T-cell (primary cell): ENCODE measurements at places on chromosomes 5 and 9.

GRCh38 chr5:1300581-1301083 lies 5.8 kb upstream of the TERT start:
- DNase-seq: no peak

- no peak for DNase-seq
These were observed 143.2 kb upstream of the DMRT1 start for GRCh38 chr9:698276-698675.

GRCh38 chr9:33125871-33126823 lies 41.0 kb downstream of the B4GALT1 start:
- no peak for DNase-seq

GRCh38 chr9:123816817-123817472 lies 113.0 kb downstream of the DENND1A start:
- no peak for DNase-seq

DNA sequence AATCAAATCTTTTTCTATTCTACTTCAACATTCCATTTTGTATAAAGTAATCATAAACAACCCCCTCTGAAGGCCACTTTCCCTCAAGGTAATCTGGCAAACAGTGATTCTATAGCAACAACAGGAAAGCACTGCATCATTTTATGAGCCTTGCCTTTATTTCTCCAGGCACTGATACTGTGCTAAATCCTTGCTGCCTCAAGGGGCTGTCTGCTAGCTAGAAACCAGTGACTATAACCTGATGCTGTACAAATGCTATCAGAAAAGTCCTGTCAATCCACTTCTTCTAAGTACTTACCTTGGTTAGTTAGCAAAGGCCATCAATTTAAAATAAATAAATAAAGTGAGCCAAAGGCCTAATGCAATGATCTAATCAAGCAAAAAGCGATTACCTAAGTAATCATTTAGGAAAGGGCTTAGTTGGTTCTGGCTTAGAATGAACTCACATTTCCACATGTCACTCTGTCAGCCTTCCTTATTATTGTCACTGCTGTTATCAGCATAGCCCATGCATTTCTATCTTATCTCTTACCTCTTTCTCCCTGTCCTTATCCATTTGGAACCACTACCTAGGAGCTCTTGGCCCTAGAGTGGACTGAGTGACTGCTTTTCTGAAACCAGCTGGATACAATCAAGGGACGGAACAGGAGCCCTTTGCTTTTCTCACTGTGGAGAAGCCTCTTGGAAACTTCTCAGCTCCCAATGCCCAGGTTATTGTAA lies 246.1 kb upstream of the MEF2C start:
- DNase-seq: no peak

DNA sequence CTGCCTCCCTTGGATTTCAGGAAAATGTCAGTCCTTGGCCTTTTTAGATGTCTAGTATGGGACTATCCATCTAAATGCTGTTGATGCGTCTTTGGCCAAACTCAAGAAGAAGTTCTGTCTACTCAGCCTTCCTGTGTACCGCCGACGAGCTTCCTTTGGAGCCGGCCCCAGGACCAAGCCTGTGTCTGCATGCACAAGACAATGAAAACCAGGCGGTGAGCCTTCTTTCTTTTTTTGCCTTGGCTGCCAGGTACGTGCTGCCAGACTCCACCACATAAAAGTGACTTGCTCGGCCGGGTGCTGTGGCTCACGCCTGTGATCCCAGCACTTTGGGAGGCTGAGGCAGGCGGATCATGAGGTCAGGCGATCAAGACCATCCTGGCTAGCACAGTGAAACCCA lies 6.0 kb upstream of the NEURL1B start:
- DNase-seq: no peak

DNA sequence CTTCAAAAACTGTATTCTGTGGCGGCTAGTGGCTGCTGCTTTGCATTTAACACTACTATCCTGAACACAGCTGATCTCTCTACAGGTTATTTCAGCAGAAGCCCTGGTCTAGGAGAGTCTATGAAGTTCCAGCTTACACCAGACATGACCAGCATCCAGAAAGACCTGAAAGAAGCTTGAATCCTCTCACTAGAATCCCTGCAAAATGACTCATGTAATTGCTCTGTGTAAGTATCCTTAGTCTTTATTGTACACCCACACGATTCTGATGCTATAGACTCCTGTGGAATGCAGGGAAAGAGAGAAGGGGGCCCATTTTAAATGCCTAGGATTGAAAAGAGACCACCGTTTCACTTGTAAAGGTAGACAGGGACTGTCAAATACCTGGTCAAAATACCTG lies 859 bp upstream of the GRIA1 start:
- no peak for DNase-seq

GRCh38 chr9:134707031-134707680 lies 65.6 kb downstream of the COL5A1 start:
- no peak for DNase-seq

DNA sequence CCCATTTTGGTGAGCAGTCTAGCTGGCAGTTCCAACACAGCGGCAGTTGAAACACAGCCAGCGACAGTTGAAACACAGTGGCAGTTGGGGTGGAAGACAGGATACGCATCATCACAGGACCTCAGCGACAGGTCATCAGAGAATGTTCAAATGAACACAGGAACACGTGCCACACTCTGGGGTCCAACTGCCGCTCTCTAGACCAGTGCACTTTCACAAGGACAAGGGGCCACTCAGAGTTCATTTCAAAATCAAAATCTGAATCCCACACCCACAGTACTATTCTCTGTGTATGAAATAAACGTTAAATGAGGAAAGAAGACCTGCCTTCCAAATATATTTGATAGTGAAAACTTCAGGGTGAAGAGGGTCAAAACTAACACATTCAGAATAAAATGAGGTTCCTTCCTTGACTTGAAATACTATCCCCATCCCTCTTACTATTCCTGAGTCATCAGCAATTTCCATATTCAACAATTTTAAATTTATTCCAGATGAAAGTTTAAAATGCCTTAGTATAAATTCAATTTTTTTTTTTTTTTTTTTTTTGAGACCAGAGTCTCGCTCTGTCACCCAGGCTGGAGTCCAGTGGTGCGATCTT lies 53.0 kb upstream of the SIMC1 start:
- DNase-seq: no peak

DNA sequence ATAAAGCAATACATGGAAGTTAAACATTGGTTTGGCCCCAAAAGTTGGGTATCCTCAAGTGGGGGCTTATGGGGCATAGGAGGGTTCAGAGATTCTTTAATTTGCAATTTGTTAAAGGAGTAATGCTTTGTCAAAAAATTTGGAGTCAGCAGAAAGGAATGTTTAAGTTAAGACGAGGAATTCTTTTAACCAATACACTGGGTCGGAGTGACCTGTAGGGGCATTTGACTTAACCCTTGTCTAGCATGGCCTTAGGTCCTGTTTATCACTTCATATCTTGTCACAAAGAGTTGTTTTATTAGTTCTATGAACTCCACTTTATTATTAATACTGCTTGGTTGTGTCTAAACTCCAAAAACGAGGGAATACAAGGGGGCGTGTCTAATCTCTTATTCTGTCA lies 656.1 kb upstream of the RORB start:
- no peak for DNase-seq

DNA sequence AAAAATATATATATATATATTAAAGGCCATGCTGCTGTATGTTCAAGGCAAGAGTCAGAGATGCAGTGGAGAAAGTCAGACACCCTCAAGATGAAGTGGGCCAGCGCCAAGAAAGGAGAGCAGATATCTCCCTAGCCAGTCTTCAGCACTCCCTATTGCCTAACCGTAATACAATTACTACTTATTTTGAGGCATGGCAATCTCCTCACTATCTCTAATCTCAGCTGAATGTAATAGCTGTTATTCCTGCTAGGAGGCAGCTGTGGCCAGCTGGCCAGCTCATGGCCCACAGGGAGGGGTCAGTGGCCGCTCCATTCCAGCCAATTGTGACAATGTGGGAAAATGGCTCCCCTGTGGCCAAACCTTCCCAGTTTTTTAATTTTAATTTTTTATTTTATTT lies 87.5 kb upstream of the FBXW11 start:
- no peak for DNase-seq

GRCh38 chr5:159294921-159295320 lies 31.8 kb downstream of the UBLCP1 start:
- no peak for DNase-seq

DNA sequence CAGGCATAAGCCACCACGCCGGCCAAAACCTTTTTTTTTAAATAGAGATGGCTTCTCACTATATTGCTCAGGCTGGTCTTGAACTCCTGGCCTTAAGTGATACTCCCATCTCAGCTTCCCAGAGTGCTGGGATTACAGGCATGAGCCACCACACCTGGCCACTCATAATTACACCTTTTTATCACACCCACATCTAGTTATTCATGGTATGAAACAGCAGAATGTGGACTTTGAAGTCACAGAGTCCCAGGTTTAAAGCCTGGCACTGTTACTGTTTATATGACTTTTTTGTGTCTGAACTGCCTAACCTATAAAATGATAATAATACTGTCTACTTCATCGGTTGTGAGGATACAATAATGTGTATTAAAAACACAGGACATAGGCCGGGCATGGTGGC lies 23.1 kb downstream of the ZNF346 start:
- no peak for DNase-seq

GRCh38 chr5:175290379-175290778 lies 153.6 kb downstream of the DRD1 start:
- no peak for DNase-seq

GRCh38 chr5:92962752-92963151 lies 618.3 kb downstream of the NR2F1-AS1 start:
- DNase-seq: no peak

DNA sequence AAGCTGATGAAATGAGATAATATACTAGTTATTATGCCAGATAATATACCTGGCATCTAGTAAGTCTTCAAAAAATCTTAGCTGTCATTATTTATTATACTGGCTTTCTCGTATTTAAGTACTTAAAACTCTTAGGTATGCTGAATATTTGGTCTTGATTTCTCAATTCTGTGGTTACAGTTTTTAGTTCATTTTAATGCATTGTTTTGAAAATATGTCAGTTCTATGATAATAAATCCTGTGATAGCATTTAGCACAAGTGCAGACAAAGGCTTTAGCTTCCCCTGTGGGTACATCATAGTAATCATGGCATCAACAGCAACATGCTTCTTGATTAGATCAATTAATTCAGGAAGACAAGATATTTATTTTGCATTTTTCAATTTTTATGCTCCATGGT lies 133.0 kb downstream of the SMC2 start:
- no peak for DNase-seq

DNA sequence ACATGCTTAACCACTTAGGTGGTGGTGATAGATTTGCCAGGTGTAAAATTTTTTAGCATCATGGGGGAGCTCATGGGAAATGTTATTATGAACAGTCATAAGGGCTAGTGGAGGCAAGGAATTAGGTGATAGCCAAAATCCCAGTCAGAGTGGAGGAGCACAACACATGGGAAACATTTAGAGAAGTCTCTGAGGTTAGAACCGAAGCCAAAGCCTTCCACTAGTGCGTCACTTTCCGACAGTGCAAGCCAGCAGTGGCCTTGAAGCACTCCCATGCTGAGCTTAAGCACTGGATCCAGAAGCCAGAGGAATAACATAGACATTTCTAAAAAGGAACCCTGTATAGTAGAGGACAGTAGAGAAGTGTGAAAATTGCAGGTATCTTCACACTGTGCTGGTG lies 101.5 kb upstream of the SNX2 start:
- no peak for DNase-seq

DNA sequence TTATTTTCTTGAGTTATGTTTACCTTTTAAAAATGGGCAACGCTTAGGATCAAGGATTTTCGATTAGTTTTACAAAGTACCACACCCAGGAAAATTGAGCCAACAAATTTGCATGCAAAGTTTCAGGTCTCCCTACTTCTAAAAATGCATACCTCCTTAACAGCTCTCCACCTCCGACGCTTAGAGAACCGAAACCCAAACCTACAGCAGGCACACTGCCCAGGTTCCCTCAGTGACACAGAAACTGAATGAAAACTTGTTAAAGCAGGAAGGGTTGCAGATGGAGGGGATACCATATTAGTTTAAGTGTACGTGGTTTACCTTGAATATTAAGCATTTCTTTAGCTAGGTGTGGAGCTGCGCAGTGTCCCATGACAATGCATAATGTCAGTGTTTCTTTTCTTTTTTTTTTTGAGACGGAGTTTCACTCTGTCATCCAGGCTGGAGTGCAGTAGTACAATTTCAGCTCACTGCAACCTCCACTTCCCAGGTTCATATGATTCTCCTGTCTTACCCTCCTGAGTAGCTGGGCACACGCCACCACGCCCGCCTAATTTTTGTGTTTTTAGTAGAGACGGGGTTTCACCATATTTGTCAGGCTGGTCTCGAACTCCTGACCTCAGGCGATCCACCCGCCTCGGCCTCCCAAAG lies 1.6 kb upstream of the SUB1 start:
- no peak for DNase-seq

- no peak for DNase-seq
These were observed 9.7 kb upstream of the CHD1 start for GRCh38 chr5:98938464-98938863.

DNA sequence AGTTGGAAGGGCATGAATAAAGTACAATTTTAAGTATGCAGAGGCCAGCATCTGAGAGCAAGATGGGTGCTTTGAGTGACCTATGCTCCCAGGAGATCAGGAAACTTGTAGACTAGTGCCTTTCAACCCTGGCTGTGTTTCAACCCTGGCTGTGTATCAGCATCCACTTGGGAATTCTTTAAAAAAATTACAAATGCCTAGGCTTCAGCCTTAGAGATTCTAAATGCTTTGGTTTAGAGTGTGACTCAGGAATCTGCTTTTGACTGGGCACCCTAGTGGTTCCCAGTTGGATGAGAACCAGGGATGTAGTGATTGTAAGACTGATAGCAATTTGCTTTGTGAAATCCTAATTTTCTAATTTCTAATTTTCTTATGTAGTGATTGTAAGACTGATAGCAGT lies 65.6 kb downstream of the RALGPS1 start:
- no peak for DNase-seq

- no peak for DNase-seq
These were observed 167.2 kb upstream of the CTNND2 start for GRCh38 chr5:12071455-12071854.

DNA sequence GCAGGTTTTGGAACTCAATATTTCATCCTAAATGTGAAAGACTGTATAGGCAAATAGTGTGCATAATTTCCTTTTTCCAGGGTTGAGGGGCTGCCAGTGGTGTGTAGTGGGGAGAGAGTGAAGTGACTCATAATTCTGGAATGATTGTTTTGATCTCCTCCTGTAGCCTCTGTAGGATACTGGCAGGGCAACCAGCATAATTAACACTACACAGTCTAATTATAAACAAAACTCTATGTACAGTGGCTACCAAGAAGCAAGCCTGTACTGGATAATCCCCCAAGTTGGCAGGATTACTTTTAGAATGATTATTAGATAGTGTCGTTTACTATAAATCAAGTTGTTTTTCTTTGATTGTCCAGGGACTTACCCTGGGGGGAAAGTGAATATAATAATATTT lies 32.2 kb downstream of the LNPEP start:
- DNase-seq: no peak

- no peak for DNase-seq
These were observed 95.8 kb upstream of the DAP start for GRCh38 chr5:10856683-10857337.
